ENCODE measurements at places on chromosomes 4 and X. TPM values are rescaled to one million over a fixed set of nuclear protein-coding genes. Genes with fewer than 3 reads are reported as not detected.

PFKFB1 gene
- total RNA-seq = not detected

HMX1 gene
- total RNA-seq = 3.5 TPM

FGB gene
- not detected for total RNA-seq

ADH1C gene
- not detected for total RNA-seq

IBSP gene
- not detected for total RNA-seq

PITX2 gene
- total RNA-seq = not detected

PNMA5 gene
- total RNA-seq = not detected

TLR8 gene
- total RNA-seq = not detected

DCAF8L2 gene
- total RNA-seq = not detected

LRIT3 gene
- total RNA-seq = 0.13 TPM

GRCh38 chrX:56248492-56248891, 16.3 kb downstream of the KLF8 start:
- H3K4me1 ChIP-seq = no peaks in the 10 kb centered on the region
- H3K36me3 ChIP-seq = no peaks in the 10 kb centered on the region
- H3K27me3 ChIP-seq = no peaks in the 10 kb centered on the region
- H3K4me3 ChIP-seq = no peak overlapping the region

DNA sequence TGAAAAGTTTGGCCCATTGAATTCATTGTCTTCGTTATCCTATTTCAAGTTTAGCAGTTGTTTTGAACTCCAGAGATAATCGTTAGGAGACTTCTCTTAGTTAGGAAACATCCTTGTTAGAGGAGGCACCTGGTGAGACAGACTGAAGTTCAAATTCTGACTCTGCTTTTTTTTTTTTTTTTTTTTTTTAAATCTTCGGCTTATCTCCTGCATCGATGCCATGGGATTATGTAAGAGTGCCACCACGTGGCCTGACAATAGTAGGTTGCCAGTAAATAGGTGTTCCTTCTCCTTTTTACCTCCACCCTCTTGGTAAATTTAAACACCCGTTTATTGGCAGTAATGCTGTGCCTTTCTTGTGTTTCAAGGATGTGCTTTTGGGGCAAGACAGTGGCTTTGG, 149.3 kb downstream of the SOWAHB start:
- no peaks in the 10 kb centered on the region for H3K27me3 ChIP-seq
- H3K4me3 ChIP-seq = no peak overlapping the region
- H3K27ac ChIP-seq = no peak overlapping the region

- no peak overlapping the region for H3K27ac ChIP-seq
- H3K4me3 ChIP-seq = no peak overlapping the region
- H3K27me3 ChIP-seq = no peaks in the 10 kb centered on the region
Observed at GRCh38 chrX:69457756-69458155, 46.4 kb upstream of the NALF2 start.

DNA sequence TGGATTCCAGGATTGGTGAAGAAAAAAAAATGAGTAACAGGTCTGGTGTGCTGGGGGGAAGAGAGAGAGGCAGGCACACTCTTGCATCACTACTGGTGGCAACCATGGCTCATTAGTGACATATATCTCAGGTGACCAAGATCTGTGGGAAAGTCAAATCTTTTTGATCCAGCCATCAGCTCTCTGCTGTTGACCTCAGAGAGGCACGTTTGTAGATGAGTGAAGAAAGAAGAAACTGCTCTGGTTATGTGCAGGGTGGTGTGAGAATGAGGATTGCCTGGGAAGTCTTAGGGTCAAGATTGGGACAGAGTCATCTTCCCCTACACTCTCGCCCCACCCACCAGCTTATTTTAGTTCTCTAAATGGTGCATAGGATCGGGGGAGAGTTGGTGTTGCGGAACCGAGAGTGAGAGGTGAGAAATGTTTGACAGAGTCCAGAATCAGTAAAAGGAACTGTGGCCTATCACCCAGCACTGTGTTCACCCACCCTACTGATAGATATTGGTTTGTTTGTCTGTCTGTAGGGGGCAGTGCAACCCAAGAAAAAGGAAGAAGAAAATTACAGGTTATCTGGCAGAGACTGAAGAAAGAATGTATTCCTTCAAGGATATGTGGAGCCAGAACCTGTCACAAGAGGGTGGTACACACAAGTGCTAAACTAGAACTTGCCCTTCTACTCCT, 21.9 kb downstream of the ARMCX6 start:
- H3K27me3 ChIP-seq = peaks cover 8% of the 10 kb centered on the region
- H3K27ac ChIP-seq = no peak overlapping the region

DNA sequence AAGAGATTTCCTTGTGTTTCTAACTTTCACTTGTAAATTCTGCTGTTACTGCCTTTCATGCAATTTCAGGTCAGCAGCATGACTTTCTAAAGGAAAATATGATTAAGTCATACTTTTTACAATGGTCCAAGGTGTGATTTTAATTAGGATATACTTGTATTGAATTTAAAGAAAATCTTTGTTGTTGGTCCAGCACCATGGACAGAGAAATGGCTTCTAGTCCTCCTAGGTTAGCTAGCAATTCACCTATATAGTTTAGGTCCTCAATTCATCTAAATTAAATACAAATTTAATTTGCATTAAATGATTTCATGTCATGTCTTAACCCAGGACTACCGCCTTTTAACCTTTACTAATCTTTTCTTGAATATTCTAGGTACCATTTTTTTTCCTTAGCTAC, 304.9 kb upstream of the RPS6KA3 start:
- DNase-seq = no peak
- no peaks in the 10 kb centered on the region for H3K36me3 ChIP-seq
- H3K4me3 ChIP-seq = no peak overlapping the region
- H3K4me1 ChIP-seq = no peaks in the 10 kb centered on the region
- H3K27me3 ChIP-seq = peaks cover 3% of the 10 kb centered on the region

DNA sequence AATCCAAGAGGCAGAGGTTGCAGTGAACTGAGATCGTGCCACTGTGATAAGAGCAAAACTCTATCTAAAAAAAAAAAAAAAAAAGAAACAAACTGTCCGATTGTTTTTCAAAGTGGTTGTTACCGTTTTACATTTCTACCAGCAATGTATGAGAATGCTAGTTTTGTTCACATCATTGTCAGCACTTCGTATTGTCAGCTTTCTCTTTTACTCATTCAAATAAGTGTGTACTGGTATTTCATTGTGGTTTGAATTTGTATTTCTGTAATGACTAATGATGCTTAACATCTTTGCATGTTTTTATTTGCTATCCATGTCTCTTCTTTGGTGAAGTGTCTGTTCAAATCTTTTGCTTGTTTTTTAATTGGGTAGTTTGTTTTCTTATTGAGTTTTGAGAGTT, 65.8 kb downstream of the GPR101 start:
- no peak overlapping the region for H3K4me3 ChIP-seq
- no peaks in the 10 kb centered on the region for H3K27me3 ChIP-seq
- DNase-seq = no peak
- H3K27ac ChIP-seq = no peak overlapping the region
- no peaks in the 10 kb centered on the region for H3K4me1 ChIP-seq
- no peaks in the 10 kb centered on the region for H3K36me3 ChIP-seq

DNA sequence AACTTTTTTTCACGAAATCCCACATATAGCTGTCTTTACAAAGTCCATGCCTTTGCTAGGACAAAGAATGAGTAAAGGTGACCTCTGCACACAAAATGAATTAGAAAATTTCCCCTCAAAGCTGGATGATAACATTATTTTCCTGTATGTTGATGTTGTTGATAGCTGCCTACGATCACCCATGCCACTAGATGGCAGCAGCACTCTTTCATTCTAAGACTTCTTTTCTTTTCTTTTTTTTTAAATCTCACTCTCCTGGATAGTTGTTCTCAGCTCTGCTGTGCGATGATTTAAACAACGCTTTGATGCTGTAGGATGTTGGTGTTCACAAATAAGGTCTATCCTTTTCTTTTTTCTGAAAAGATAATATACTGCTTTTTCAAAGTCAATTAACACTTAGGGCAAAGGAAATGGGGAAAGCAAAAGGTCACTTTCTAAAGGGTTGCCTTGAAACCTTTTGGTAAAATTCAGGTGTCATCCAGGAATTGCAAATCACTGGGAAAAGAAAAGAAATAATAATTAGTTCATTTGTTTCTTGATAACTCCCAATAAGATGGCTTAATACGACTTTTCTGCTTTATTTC, 266.8 kb downstream of the C4orf33 start:
- peaks cover 13% of the 10 kb centered on the region for H3K4me1 ChIP-seq
- DNase-seq = no peak
- H3K4me3 ChIP-seq = no peak overlapping the region
- H3K27ac ChIP-seq = no peak overlapping the region

DNA sequence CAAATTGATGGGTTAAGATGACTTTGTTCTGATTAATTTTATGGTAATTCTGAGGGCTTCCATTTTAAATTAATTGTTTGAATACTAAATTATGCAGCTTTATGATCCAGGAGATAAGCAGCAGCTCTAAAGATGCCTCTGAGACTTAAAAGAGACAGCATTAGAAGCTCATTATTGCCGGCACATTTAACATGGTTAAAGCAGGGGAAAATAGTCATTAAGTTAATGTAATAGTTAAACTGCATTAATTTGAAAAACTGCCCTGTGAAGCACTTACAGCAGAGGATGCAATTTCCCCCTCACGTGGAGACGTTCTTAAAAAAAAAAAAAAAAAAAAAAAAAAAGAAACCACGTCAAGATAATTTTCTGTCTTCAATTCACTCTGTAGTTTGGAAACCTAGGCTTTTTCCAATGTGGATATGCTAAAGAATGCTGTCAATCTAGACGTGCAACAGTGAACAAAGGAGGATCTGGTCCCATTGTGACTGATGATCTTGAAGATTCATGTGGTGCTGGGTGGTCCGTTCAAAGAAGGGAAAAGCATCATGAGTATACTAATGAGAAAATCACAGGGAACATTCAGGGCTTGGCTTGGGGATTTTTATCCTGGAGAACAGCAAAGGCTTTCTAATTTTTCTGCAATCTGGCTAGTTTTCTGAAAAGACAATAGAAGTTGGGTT, 440.6 kb upstream of the HS3ST1 start:
- H3K27ac ChIP-seq = no peak overlapping the region
- no peaks in the 10 kb centered on the region for H3K4me1 ChIP-seq
- no peak for DNase-seq
- no peaks in the 10 kb centered on the region for H3K27me3 ChIP-seq

DNA sequence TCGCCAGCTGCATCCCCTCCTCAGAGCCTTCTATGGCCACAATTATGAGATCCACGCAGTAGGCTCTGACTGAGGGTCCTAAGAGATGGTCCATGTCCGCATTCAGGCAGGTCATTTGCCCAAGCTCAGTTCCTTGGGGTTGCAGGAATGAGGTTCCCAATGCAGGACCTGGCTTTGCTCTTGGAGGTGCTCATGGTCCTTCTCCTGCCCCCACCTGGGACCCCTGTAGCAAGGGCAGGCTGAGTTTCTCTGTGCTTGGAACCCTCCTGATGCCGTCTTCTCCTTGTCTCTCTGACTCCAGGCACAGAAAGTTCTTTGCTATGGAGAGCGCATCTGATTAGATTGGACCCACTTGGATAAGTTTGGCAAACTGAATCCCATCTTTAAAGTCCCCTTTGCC, 16.5 kb upstream of the SHOX start:
- H3K27me3 ChIP-seq = no peaks in the 10 kb centered on the region
- DNase-seq = peak; percentile 62
- no peaks in the 10 kb centered on the region for H3K4me1 ChIP-seq
- no peak overlapping the region for H3K4me3 ChIP-seq
- H3K36me3 ChIP-seq = no peaks in the 10 kb centered on the region

- peak overlapping the region; percentile 58 for H3K27ac ChIP-seq
- no peaks in the 10 kb centered on the region for H3K27me3 ChIP-seq
- DNase-seq = no peak
- no peak overlapping the region for H3K4me3 ChIP-seq
- peaks cover 24% of the 10 kb centered on the region for H3K4me1 ChIP-seq
Observed at GRCh38 chr4:25171201-25171865, 11.1 kb upstream of the SEPSECS start.

GRCh38 chrX:9493936-9494335, 29.1 kb downstream of the TBL1X start:
- H3K27me3 ChIP-seq = no peaks in the 10 kb centered on the region
- DNase-seq = no peak
- no peak overlapping the region for H3K4me3 ChIP-seq
- H3K36me3 ChIP-seq = peaks cover 2% of the 10 kb centered on the region

GRCh38 chrX:115562480-115562847, 1.5 kb downstream of the PLS3 start:
- no peak for DNase-seq
- H3K4me1 ChIP-seq = peaks cover 58% of the 10 kb centered on the region
- H3K36me3 ChIP-seq = peaks cover 20% of the 10 kb centered on the region

GRCh38 chr4:162891788-162892707, 274.6 kb downstream of the NAF1 start:
- DNase-seq = no peak
- H3K4me1 ChIP-seq = peaks cover 9% of the 10 kb centered on the region
- no peaks in the 10 kb centered on the region for H3K36me3 ChIP-seq
- H3K27ac ChIP-seq = no peak overlapping the region
- H3K27me3 ChIP-seq = no peaks in the 10 kb centered on the region

- no peak overlapping the region for H3K4me3 ChIP-seq
- H3K27me3 ChIP-seq = no peaks in the 10 kb centered on the region
- H3K27ac ChIP-seq = peak overlapping the region; percentile 77
- peaks cover 13% of the 10 kb centered on the region for H3K4me1 ChIP-seq
- peaks cover 10% of the 10 kb centered on the region for H3K36me3 ChIP-seq
- DNase-seq = no peak
Observed at GRCh38 chrX:120517936-120518335, 42.8 kb downstream of the CUL4B start.

DNA sequence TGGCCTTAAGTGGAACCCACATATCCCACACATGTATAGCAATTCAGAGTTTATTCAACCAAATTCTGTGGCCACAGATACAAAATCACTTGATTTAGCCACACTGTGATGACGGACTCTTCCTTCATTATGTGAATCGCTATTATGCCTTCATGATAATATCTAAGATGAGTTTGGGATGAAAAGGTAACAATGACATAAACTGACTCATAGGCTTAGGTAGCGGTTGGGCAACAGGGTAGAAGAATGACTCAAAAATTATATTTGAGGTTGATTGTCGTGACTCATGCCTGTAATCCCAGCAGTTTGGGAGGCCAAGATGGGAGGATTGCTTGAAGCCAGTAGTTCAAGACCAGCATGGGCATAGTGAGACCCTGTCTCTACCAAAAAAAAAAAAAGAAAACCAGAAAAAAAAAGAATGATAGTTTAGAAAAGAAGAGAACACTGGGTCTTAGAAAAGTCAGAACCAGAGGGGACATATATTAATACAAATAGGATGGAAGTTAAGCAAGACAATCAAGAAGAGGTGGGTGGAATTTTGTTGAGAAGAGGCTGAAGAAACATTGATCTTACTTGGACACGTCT, 70.4 kb upstream of the USP9X start:
- H3K27ac ChIP-seq = no peak overlapping the region
- H3K27me3 ChIP-seq = no peaks in the 10 kb centered on the region
- DNase-seq = no peak
- H3K4me1 ChIP-seq = peaks cover 17% of the 10 kb centered on the region
- no peak overlapping the region for H3K4me3 ChIP-seq
- H3K36me3 ChIP-seq = no peaks in the 10 kb centered on the region

GRCh38 chrX:46257451-46257879, 287.8 kb downstream of the ZNF674 start:
- no peak overlapping the region for H3K27ac ChIP-seq
- H3K27me3 ChIP-seq = no peaks in the 10 kb centered on the region
- no peak overlapping the region for H3K4me3 ChIP-seq
- H3K36me3 ChIP-seq = no peaks in the 10 kb centered on the region
- peaks cover 38% of the 10 kb centered on the region for H3K4me1 ChIP-seq
